ENCODE measurements at places on chromosomes 1 and 21. TPM values are rescaled to one million over a fixed set of nuclear protein-coding genes. Genes with fewer than 3 reads are reported as not detected.

DNA sequence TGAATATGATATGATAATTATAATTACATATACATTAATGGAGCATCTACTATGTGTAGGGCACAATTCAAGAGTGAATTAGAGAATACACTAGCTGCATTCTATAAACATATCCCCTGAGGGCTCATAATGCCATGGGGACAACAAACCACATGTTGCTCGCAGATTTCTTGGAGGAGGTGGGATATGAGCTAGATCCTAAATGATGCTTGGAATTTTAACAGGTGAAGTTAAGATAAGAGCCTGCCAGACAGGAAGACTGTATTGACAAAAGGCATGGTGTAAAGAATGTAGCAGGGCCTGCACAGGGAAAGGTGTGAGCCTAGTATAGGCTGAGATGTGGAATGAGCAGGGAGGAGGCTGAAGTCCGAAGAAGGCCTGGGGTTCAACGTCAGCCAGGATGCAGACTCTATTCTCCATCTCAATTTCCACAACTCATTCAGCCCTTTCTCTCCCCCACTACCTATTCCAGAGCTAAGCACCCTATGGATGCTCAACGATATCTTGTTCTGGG is 120.2 kb downstream of the ELAVL4 start:
- no peak for DNase-seq

GRCh38 chr1:22380024-22380785 is 71.4 kb upstream of the ZBTB40 start:
- no peak for DNase-seq

- DNase-seq: no peak
Observed at GRCh38 chr1:214553142-214553710, 1.8 kb upstream of the PTPN14 start.

- DNase-seq: no peak
Observed at GRCh38 chr1:21742578-21742977, 40.4 kb downstream of the USP48 start.

Gene INAVA
- 0.43 TPM for total RNA-seq

Gene GBP6
- 0.16 TPM for total RNA-seq

Gene VWA5B1
- total RNA-seq: not detected
